ENCODE measurements at places on chromosomes 3 and 15.

DNA sequence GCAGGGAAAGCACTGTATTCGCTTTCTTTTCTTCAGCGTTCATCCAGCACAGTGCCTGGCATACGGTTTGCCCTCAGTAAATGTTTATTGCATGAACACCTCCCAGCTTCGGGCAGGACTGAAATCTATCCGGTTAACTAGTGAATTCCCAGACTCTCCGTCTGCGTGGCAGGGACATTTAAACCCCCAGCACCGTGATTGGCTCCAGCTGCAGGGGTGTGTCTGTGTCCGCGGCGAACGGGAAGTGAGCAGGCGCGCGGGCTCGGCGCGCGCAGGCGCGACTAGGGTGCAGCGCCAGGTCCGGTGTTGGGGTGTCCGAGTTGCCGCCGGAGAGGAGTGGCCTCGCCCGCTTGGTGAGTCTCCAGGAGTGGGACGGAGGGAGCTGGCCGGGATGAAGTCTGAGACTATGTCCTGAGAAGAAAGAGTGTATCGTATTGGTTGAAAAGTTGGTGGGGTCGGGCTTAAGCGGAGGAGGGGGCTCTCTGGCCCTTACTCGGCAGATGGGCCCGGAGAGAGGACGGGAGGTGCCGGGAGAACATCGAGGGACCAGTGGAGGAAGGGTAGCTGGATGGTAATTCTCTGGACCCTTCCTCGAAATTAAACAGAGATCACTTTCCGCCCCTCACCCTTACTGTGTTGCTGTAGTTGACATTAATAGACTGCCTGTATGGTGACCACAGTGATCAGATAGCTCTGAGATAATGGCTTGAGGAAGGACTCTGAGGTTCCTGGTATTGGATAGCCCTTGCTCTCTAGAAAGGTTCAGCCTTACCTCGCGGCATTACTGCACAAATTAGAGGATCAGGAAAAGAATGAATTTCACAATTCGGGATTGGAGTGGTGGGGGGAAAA lies at the start of gene SNAP23:
Gene SNAP23 (plus strand): TSS at position 274 of the 852 bp plus-strand sequence. CDS start 16,213 bp downstream, outside the sequence.
- DNase-seq: peak; percentile 52

DNA sequence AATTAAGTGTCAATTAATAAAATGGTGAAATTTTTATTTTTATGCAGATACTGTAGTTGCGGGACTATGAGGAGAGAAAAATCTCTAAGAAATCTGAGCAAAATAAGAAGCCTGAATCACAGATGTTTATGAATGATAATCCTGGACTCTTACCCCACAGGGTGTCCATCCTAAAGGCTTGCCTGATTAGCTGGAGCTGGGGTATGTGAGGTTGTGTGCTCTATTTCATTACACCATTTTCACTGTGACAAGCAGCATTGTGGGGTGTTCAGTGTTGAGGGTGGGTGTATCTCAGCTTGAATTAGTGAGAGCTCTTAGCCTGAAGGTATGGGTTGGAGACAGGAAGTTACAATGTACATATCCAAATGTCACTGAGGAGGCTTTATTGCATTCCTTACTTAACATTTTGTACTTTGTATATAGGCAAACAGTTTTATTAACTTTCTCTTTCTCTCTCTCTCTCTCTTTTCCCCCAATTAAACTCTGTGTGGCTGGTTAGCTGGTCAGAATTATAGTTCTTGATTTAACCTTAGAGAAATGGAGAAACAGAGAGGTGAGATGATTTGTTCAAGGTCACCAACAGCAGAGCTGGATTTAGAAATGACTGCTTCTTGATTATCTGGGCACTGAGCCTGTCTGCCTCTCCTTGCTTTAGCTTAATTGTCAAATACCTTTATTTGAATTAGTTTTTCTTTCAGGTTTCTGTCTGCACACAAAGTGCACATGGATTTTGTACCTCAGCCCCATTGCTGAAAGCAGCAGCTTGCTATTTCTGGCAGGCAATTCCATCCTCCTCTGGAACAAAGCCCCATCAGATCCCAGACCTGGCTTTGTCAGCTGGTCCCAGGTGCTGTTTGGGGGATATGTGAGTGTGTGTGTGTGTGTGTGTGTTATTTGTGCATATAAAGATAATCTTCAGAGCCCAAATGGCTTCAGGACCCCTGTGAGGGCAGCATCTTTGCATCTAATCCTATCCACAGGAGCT lies 35.8 kb downstream of the GJD2 start:
- DNase-seq: no peak

- no peak for DNase-seq
Measured at GRCh38 chr3:100634493-100635272, 25.3 kb downstream of the ADGRG7 start.

GRCh38 chr3:186847437-186847836 lies 4.9 kb downstream of the ADIPOQ start:
- no peak for DNase-seq

DNA sequence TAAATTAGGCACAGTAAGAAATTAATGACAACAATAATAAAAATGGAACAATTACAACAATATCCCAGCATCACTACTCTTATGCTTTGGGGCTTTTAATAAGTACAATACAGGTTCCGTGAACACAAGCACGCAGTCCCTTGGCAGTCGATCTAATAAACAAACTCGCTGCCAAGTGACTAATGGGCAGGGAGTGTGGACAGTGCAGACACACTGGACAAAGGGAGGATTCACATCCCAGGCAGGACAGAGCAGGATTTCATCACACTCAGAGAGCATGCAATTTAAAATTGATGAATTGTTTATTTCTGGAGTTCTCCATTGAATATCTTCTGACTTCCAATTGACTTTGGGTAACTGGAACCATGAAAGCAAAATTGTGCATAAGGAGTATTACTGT lies 524.1 kb upstream of the CFAP20DC start:
- DNase-seq: no peak

DNA sequence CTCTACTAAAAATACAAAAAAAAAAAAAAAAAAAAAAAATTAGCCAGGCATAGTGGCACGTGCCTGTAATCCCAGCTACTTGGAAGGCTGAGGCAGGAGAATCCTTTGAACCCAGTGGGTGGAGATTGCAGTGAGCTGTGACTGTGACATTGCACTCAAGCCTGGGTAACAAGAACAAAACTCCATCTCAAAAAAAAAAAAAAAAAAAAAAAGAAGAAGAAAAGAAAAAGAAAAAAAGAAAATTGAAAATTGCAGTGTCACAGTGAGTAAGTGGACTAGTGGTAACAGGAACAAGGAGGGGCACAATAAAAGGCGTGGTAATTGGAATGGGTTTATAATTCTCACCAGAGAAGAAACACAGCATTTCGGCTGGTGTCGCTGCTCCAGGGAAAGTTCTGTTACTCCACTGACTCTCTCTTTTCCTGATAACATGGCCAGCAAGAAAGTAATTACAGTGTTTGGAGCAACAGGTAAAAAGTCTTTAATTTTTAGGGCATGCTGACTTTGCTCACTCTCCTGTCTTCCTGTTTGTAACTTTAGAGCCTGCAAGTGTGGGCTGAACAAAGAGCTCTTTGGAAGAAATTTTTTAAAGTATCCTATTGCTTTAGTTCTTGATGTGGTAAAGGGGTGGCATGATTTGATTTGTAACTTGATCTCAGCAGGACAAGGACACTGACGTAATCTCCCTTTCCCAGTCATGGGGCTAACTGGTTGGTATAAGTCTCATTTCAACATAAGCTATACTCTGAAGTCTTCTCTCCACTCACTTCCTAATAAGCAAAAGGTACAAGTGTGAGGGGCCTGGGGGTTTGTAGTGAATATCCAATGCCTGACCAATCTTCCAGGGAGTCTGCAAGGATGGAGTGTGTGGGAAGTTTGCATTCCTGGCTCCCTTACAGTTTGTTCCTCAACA lies 22.1 kb upstream of the TRA2B start:
- no peak for DNase-seq

DNA sequence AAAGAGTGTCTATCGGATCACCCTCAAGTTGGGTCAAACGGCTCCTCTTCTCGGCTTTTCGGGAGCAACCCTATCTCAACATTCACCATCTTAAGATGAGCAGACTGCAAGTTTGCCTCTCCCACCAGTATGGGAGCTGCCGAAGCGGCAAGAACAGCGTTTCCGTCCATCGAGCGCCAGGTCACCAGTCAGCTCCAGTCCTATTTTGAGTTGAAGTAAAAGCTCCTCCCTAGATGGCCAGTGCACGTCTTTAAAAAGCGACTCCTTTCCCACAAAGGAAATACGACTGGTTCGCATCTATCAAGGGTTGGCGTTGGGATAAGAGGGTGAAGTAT lies 369 bp upstream of the U2SURP start:
- DNase-seq: no peak

GRCh38 chr15:79778378-79778990 lies 118.3 kb downstream of the MTHFS start:
- no peak for DNase-seq

DNA sequence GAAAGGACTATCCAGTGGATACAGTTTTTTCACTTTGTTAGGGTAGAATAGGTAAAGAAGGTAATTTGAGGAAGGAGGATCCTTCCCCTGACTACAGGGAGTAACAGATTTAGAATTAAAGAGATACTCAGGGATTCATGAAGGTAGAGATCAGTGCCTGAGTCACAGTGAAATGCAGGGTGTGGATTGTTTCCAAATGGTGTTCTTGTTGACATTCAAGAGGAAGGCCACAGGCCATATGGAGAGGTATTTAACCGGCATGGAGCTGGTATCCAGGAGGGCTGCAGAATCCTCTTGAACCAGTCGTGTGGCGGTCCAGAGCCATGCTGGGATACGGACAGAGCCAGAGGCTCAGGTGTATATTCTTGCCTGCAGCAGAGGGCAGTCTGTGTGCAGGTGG lies 28.2 kb downstream of the GYG1 start:
- DNase-seq: no peak

GRCh38 chr3:173529062-173529711 lies 131.6 kb downstream of the NLGN1 start:
- DNase-seq: no peak
